ENCODE measurements at places on chromosomes 7 and 10. TPM values are rescaled to one million over a fixed set of nuclear protein-coding genes. Genes with fewer than 3 reads are reported as not detected.

Gene LRRD1
- total RNA-seq = not detected

Gene ODAD2
- total RNA-seq = not detected

Gene CYP3A7
- 623 TPM for total RNA-seq

Gene MDH2
- total RNA-seq = 174 TPM

Gene MBLAC1
- total RNA-seq = 2.7 TPM

Gene PIK3CG
- total RNA-seq = 0.53 TPM

Gene SP4
- total RNA-seq = 2.1 TPM

Gene LIPJ
- 0.37 TPM for total RNA-seq

Gene HOXA9
- not detected for total RNA-seq

Gene PDZD7
- 0.20 TPM for total RNA-seq

Gene NAMPT
- total RNA-seq = 244 TPM

Gene PRPS1L1
- not detected for total RNA-seq

Gene GPR26
- total RNA-seq = not detected

- no peak for DNase-seq
Observed at GRCh38 chr7:28503396-28503795, 91.1 kb downstream of the CREB5 start.

GRCh38 chr7:43588477-43589132 lies 5.7 kb downstream of the STK17A start:
- DNase-seq = no peak

- no peak for DNase-seq
Observed at GRCh38 chr7:13790611-13791010, 198.9 kb downstream of the ETV1 start.

GRCh38 chr10:114925587-114926586 lies 12.1 kb upstream of the TRUB1 start:
- no peak for DNase-seq

- DNase-seq = no peak
Observed at GRCh38 chr10:14116021-14116420, 214.7 kb downstream of the FRMD4A start.

DNA sequence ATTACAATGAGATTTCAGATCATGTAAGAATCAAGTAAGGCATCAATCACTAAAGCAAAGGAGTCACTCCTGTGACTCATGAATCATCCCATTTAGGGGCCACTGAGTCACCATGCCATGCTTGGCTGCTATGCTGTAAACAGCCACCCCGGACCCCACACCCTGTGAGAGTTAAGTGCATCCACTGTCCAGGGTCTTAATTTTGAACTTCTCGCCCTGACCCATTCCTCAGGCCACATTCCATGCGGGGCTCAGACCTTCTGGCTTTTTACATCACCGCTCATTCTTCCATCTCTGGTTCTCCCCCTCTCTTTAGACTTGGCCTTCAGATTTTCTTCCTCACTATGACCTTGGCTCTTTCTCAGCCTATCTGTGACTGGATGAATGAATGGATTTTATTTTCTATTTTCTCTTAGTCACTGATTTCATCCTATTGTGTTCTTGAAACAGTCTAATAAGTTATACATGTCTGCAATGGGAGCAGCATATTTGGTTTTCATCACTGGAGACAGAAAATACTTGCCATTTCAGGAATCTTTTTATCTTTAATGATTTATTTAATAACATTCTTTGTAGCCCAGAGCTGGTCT lies 239.6 kb downstream of the SKIDA1 start:
- no peak for DNase-seq

DNA sequence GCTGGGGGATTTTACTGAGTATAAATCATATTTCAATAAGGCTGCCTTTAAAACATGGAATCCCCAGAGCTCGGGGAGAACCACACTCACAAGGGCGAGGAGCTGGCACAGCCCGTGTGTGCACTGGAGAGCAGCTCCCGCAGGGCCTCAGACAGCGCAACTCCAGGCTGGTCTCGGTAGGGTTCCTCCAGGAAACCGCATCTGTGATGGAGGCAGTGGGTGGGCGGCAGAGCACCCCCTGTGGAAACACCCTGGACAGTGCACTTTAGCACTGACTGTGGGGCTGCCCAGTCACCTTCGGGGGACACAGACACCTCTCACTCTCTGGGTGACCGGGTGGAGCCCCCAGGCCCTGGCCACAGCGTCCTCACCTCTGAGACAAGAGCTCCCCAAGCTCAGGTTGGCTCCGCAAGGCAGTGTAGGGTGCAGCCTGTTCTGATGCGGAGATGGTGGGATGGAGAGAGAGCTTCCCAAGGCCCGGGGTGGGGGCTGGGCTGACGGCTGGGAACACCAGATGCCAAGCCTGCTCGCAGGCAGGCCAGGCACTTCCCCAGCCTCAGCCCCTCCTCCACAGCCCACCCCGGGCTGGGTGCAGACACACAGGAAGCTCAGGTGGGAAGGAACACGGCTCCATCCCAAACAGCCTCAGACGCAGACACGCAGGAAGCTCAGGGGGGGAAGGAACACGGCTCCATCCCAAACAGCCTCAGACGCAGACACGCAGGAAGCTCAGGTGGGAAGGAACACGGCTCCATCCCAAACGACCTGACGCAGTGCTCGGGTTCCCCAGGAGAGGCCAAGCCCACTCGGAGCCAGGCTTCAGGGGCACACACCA lies 224.4 kb downstream of the MAD1L1 start:
- peak; percentile 14 for DNase-seq

GRCh38 chr10:96701265-96701664 lies 19.0 kb downstream of the PIK3AP1 start:
- no peak for DNase-seq

- DNase-seq = no peak
Observed at GRCh38 chr7:31058688-31059087, 6.6 kb downstream of the ADCYAP1R1 start.

GRCh38 chr10:1359626-1359955 lies 303.4 kb downstream of the WDR37 start:
- no peak for DNase-seq

- DNase-seq = peak; percentile 92
Observed at GRCh38 chr7:128076796-128077271, 45.6 kb upstream of the LRRC4 start.

GRCh38 chr10:87038786-87039185 lies 18.7 kb downstream of the FAM25A start:
- no peak for DNase-seq

DNA sequence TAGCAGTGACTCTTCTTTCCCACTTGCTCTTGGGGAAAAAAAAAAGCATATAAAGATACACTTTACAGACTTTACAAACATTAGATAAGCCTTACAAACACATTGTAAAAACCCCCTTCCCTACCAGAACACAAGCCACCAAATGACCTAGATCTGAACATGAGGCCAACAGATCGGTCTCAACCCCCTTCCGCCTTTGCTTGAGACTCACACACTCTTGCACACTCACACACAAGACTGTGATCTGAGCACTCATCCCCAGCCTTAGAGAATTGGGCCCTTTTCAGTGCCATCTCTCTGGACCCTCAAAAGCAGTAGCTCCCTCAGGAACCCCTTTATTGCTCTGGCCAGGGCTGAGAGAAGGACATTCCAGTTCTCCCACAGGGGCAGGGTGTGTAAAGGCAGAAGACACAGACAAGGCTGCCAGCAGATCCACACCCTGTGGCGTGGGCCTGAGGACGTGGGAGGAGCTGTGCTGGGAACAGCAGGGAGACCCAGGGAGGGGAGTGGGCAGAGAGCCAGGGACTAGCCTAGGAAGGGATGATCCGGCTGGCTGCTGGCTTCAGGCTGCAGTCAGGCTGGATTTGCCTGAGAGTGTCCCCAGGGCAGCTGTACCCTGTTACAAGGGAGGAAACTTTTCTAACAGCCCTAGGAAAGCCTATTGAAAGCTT lies 206.7 kb downstream of the KIAA1217 start:
- peak; percentile 36 for DNase-seq

GRCh38 chr7:47482013-47482875 lies 99.7 kb downstream of the TNS3 start:
- no peak for DNase-seq

GRCh38 chr10:10094691-10095090 lies 923.0 kb upstream of the CELF2 start:
- DNase-seq = no peak

DNA sequence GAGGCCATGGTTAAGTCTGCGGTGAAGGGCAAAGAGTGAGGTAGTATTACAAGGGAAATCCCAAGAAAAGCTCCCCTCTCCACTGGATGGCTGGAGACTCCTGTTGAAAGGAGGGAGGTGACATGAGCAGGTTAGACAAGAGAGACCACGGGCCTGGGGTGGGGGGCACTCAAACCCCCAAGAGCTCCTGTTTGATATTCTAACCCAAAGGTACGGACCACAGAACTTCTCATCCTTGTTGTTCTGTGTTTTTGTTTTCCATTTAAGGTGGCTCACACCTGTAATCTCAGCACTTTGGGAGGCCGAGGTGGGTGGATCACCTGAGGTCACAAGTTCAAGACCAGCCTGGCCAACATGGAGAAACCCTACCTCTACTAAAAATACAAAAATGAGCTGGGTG lies 11.6 kb downstream of the VSTM4 start:
- DNase-seq = no peak

GRCh38 chr7:97002555-97003261 lies 2.6 kb upstream of the DLX6 start:
- DNase-seq = no peak

DNA sequence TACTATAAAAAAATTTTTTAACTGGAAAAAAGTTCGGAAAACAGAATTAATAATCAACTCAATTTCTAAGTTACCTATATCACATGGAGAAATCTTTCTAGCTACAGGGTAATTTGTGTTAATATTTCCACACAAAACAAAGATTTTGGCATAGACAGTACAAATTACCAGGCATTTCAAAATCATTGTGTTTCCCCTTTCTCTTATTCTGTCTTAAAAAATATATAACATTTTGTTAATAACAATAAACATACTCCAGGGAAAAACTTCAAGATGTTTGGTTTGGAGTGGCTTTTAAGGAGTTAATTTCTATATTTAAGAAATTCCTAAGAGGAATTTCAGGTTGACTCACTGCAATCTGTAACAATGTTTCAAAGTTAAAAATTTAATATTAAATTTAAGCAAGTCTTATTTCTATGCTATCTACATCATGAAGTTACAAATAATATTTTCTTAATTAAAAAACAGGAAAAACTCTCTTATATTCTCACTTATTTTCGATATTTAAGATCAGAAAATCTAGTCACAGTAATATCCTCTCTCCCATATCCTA lies 132.6 kb downstream of the NRBF2 start:
- DNase-seq = no peak

GRCh38 chr7:16528520-16528919 lies 1.9 kb downstream of the LRRC72 start:
- no peak for DNase-seq

DNA sequence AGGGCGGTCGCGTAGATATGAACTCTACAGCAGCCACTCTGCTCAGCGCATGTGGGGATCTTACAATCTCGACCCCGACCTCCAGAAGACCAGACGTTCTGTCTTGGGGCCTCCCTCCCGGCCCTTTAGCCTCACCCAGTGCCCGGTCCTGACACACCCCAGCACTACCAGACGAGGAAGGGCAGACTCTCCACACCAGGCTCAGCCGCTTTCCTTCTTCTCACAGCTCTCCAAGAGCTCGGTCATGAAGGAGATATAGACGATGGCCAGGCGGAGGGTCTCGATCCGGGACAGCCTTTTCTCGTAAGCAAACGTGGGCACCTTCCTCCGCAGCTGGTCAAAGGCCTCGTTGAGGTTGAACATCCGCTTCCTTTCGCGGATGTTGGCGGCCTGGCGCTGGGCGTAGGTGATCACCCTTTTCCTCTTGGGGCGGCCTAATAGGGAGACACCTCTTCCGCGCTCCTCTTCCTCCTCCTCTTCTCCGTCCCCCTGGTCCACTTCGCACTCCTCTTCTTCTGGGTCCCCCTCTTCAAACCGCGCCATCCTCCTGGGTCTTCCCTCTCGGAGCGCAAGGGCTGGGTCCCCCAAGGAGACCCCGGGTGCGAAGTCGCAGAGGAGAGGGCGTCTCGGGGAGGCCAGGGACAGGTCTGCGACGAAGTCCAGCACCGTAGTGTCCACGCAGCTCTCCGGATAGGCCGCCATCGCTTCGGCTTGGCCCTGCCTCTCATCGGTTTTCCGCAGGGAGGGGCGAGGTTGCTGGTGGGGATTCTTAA lies at the start of gene FERD3L:
TSS of gene FERD3L (minus strand) at position 761 of the 773 bp plus-strand sequence. CDS start at position 702, 59 bp downstream.
- DNase-seq = no peak

- no peak for DNase-seq
Observed at GRCh38 chr7:137342265-137342664, 1.3 kb downstream of the PTN start.

DNA sequence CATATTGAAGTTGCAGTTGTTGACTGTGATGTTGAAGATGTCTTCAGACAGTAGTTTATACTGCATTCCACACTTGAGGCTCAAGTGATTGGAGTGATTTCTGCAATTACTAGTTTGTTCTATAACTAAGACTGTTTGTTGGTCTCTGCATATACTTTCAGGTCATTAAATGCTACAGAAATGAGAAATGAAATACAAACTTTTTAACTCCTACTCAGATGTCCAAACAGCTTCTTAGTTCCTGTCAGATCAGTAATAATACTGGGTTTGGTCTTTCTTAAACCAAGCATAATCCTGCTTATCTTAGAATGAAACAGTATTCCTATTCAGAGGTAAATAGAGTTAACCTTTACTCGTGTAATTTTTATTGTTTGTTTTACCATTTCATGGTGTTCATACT lies 115.9 kb downstream of the CCNY start:
- DNase-seq = no peak

DNA sequence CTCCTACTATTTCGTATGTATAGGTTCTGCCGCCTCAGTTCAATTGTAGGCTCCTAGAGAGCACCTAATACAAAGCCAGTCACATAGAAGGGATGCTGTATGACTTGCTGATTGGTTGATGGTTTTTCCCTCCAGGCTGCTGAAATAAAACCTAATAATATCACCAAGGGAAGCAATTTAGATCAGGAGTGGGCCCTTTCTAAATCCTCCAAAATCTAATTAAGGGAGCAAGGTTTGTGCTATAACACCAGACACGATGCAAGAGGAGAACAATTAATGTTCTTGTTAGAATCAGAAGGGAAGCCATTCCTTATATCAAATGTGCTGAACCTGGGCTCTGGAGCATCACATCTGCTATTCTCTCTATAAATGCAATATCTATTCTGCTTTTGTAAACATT lies 42.0 kb upstream of the SLC13A1 start:
- no peak for DNase-seq

DNA sequence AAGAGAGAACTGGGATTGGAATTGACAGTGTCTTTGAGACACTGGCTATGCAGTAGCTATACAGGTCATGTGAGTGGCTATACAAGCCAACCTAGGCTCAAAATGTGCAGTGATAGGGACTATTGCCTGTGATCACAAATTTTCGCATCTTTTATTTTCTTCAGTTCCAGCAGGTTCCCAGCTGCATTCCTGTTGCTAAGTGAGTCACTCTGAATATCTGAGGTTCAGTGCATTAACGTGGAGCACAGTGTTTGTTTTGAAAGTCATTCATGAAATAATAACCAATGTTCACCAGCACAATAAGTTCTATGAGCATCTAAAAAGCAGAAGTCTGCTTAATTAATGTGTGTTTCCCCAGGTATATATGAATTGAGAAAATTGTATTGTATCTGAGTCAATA lies 1236.0 kb upstream of the CELF2 start:
- no peak for DNase-seq

GRCh38 chr10:121541450-121542120 lies 56.7 kb downstream of the FGFR2 start:
- no peak for DNase-seq
